ENCODE measurements at places on chromosomes 1 and 21. TPM values are rescaled to one million over a fixed set of nuclear protein-coding genes. Genes with fewer than 3 reads are reported as not detected.

Gene FCAMR
- total RNA-seq = 2.2 TPM

- no peak for DNase-seq
Measured at GRCh38 chr1:59917785-59918180, 8.8 kb downstream of the CYP2J2 start.

- DNase-seq = no peak
Measured at GRCh38 chr1:178910023-178910422, 39.1 kb upstream of the ANGPTL1 start.

DNA sequence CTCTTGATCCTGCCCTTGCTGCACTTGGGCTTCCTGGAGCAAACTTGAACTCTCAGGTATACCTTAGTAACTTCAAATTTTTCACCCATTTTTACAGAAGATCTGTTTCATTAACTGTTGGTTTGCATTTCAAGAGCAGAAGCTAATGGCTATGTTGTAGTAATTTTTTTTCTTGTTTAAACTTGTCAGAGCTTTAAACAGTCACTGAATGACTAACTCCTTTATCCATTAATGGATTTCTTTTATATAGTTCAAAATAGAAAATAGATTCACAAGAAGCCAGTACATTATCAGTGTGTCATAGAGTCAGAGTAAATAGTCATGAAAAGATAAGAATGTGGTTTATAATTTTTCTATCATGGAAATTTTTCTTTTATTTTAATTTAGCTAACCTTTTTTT lies 13.6 kb downstream of the SRSF11 start:
- no peak for DNase-seq

DNA sequence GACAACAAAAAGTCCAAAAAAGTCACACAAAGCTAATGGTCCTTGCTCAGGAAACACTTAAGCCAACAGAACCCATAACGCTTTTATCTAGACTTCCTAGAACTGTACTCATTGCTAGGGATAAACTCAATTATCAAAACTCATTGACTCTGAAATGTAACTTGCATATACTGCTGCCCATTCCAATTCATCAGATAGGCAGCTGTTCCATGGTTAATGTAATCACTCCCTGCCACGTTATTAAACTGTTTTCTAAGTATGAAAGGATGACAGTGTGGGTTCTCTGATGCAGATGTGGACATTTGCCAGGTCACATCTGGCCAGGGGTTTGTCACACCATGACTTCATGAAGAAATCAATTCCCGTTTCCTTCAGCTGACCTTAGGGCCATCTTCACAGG lies 30.3 kb upstream of the DNAJC11 start:
- DNase-seq = no peak

Measured in umbilical cord (tissue), 2 donors.